ENCODE measurements at places on chromosomes 1 and 21.

DNA sequence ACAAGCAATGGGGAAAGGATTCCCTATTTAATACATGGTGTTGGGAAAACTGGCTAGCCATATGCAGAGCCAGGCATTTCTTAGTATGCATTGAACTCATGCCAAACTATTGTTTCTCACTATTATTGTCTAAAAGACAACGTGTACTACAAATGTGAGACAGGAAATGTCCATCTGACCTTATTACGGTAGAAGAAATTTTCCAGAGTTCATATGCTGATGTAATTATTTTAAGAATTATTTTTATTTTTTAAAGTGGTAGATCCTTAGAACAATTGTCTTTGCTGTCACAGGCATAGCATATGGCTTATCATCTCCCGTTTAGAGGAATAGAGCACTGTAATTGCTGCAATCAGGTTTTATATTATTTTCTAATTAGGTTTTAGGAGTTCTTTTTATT, 75.2 kb upstream of the S1PR1 start:
- no peak overlapping the region for H3K27ac ChIP-seq
- no peak for DNase-seq
- H3K4me3 ChIP-seq = no peak overlapping the region

DNA sequence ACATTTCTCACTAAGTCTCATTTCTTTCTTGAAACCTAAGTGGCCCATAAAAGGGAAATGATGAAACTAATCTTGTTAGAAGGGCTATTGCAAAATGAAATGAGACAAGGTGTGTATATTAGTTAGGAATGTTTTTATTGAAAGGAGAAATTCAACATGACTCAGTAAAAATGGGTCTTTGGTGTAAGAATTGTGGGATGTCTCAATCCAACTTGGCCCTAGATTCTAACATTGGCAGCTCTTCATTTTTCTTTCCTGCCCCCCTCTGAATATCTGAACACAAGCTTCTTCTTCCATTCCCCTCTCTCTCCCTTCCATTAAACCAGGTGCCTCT, 26.8 kb upstream of the TARBP1 start:
- H3K4me3 ChIP-seq = no peak overlapping the region
- peaks cover 8% of the 10 kb centered on the region for H3K36me3 ChIP-seq
- H3K27me3 ChIP-seq = no peaks in the 10 kb centered on the region
- H3K27ac ChIP-seq = no peak overlapping the region

DNA sequence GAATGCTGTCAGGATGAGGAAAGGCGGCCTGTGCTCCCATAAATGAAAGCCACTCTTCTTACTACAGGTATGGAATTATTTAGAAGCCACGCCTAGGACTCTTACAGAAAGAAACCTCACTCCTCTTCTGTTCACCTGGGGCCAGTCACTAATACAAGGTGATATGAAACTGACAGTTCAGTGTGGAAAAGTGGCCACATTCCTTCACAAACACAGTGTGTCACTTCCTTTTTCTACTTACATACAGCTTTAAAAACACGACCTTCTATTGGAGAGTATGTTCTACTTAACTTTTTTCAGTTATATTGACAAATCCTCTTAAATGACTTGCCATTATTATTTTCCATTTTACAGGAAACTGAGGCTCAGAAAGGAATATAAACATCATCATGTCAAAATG, 163.1 kb downstream of the PCNX2 start:
- DNase-seq = no peak
- H3K4me1 ChIP-seq = no peaks in the 10 kb centered on the region
- H3K27me3 ChIP-seq = no peaks in the 10 kb centered on the region

DNA sequence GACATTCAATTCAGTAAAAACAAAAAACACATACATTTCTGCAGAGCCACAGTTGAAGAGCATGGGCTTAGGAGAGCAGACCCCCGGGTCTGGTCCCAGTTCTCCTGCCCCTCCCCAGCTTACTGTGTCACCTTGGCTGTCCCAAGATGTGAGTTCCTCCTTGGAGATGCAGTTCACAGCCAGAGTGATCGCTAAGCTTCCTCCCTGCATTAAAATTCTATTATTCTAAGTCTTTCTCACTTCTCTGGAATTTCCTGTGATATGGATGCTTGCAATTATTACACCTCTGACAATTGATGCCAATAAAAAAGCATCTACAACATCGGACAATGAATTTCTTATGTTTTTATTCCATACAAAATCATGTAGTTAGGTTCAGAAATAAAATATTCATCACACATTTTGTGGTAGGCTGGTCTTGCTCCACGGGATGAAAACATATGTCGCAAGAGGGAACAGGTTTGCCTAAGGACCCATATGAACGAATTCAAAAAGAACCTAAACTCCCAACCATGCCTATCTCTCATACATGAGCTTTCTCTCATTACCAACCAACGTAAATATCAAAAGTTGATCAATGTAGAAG, 328.5 kb upstream of the RUNX1 start:
- no peaks in the 10 kb centered on the region for H3K27me3 ChIP-seq
- H3K27ac ChIP-seq = no peak overlapping the region
- no peaks in the 10 kb centered on the region for H3K36me3 ChIP-seq
- H3K4me1 ChIP-seq = no peaks in the 10 kb centered on the region
- H3K4me3 ChIP-seq = no peak overlapping the region
- no peak for DNase-seq

GRCh38 chr1:85228972-85229371, 28.2 kb upstream of the SYDE2 start:
- peaks cover 12% of the 10 kb centered on the region for H3K27me3 ChIP-seq
- H3K27ac ChIP-seq = no peak overlapping the region
- no peak for DNase-seq
- H3K4me3 ChIP-seq = no peak overlapping the region
- no peaks in the 10 kb centered on the region for H3K4me1 ChIP-seq

DNA sequence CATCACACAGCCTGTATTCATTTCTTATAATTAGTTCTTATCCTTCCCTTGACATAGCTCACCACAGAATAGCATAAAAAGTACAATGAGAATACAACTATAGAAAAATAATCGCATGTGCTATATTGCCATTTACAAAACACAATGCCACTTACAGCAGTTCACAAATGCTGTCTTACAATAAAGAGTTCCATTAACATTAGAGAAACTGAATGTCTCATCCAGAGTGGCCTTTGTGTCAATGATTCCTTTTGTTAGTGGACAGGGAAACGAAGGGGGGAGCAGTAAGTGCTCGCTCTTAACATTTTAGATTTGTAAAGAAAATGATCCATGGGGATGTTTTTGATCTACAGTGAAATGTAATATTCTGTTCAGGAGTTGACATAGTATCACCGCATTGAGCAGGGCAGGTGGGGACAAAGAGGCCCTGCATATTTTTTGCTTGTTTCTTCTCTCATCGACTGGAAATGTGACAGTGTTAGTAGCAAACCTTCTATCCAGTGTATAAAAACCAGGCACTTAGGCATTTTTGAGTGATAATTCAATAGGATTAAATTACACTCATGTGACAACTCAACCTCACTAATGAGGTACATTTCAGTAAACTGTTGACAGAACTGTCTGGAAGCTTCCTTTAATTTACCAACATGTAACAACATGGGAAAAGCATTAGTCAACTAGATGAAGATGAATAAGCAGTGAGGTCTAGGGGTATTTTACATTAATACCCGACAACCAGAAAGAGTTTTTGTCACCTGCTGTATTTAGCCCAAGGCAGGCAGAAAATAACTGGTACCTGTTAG, 35.6 kb upstream of the RRP15 start:
- H3K4me3 ChIP-seq = no peak overlapping the region
- H3K36me3 ChIP-seq = no peaks in the 10 kb centered on the region
- no peak for DNase-seq
- H3K4me1 ChIP-seq = no peaks in the 10 kb centered on the region
- peaks cover 20% of the 10 kb centered on the region for H3K27me3 ChIP-seq
- H3K27ac ChIP-seq = no peak overlapping the region

All from activated CD8-positive, alpha-beta memory T cell treated with anti-CD3 and anti-CD28 coated beads, Interleukin-2, amount 10 ng/mL, durations not matched to agents 7 days and 5 days (primary cell).